H7 (cell line): ENCODE measurements at places on chromosomes 5 and 9.

- DNase-seq: peak; percentile 80
Observed at GRCh38 chr5:172715931-172716682, 54.9 kb downstream of the DUSP1 start.

DNA sequence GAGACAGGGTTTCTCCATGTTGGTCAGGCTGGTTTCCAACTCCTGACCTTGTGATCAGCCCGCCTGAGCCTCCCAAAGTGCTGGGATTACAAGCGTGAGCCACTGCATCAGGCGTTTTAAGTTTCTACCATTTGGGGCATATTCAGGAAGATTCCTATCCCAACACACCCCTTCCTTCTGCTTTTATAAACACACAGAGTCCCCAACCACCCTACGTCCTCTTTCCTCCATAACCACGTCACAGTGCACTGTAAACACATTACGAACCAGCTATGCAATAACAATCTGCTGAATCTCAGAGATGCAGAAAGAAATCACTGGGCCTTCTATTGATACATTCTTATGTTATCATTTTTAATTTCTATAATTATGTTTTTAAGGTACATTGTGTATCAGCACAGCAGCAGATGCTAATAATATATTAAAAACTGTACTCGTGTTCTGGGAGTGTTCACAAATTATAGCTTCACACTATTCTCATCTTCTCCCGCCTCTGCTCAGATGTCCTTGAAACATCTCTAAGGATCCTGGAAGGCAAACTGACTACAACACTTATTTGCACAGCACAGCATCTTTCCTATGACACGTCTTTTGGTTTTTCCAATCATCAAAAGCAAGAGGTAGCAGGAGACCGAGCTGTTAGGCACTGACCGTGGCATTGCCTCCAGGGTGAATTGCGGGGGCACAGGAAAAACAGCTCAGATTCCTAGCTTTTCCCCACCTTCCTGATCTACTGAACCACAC lies 60.2 kb downstream of the KCNIP1 start:
- no peak for DNase-seq

GRCh38 chr9:135926402-135927194 lies 19.3 kb upstream of the CAMSAP1 start:
- peak; percentile 58 for DNase-seq

DNA sequence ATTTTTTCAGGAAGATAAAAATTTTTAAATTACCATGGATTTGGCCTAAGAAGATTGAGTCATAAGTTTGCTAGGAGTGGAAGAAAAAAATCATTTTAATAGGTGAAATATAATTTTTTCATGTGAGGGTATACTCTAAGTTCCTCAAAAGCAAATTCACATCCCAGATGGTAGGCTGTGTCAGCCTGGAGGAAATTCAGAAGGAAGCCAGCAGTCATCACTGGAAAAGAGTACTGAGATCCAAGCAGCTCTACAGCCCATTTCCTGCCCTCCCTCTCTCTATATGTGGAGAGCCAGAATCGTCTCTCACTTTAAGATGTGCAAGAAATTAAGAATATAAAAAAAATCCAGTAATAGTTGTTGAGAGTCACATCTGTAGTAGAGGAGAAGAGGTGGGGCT lies 126.5 kb upstream of the CDH18 start:
- no peak for DNase-seq

DNA sequence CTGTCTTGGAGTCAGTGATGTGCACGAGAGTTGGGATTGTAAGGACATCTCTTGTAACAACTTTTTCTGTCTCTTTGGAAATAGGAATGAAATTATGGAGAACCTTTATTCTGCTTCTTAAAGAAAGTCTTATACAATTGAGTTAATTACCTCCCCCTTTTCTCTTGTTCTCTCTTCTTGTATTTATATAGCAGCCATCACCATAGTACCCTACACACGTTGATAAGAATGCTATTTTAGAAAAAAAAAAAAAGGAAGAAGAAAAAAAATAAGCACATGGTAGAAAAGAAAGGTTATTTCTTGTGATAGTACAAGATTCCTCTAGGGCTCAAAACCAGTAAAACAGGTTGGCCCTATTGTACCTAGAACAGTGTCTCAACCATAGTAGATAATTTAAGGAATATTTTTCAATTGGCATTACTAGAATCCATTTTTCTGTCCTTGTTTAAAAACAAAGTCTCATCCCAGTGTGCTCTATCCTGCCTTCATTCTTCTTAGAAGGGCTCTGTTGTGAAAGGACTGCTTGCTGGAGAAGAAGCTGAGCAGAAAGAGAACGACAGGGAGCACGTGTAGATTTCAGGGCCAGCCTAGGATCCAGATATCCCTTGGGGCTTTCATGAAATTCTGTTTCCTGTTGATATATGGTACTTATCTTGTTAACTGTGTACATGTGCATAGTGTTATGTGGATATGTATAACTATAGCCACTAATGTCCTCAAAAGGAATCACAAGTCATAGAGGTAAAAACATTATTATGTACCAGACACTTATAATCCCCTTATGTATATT lies 392.3 kb upstream of the MEF2C start:
- DNase-seq: no peak
